Fibroblast of skin of left biceps (primary cell): ENCODE measurements at places on chromosomes 12 and 14.

DNA sequence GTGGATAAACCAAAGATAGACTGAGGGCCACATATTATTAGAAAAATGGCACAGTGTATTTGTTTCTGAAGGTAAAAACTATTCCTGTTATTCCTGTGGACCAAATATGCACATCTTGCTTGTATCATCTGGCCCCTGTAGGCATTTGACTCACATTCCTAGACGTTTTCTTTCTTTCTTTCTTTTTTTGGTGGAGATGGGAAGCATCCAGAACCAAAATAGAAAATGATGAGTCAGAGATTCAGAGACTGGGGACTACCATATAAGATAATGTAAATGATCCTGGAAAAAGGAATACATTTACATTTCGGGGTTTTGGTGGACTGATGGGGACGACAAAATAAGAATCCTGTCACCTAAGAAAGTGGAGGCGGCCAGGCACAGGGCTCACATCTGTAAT lies 24.2 kb downstream of the TRIM9 start:
- no peak for DNase-seq

GRCh38 chr12:53652366-53652765 lies 23.5 kb downstream of the ATP5MC2 start:
- DNase-seq = peak; percentile 14

- DNase-seq = no peak
These were observed 36.2 kb downstream of the DLK1 start for GRCh38 chr14:100762901-100763300.

GRCh38 chr12:32897687-32898573 lies 1.4 kb upstream of the PKP2 start:
- no peak for DNase-seq

- DNase-seq = no peak
These were observed 676 bp downstream of the SERPINA3 start for GRCh38 chr14:94612580-94613554.

DNA sequence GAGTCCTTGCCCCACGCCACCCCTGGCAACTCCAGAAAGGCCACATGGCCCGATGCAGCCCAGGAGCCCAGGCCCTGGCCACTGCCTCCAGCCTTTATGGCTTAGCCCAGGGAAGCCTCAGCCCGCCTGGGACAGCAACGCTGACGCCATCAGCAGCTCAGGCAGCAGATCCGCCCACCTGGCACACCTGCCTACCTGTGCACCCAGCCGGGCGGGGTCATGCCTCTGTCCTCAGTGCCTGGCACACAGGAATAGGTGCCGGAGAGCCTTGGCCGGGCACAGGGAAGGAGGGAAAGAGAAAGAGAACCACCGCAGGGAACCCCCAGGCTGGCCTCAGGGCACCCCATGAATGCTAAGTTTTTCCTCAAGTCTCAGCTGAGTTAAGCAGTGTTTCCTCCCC lies 21.1 kb downstream of the BEGAIN start:
- no peak for DNase-seq

DNA sequence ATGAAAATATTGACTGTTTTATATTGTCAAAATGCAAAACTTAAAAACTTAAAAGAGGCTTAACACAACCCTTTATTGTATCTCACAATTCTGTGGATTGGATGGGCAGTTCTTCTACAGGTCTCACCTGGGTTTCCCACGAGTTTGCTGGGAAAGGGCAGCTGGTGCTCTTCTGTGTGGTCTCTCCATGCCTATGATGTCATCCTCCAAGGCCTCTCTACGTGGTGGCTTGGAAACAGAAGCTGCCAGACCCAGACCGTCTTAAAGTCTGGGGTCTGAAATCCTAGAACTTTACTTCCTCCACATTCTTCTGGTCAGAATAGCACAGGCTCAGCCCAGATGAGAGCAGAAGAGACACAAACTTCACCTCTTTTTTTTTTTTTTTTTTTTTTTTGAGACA lies 36.5 kb upstream of the KICS2 start:
- DNase-seq = no peak

- no peak for DNase-seq
These were observed 522.5 kb downstream of the VRK1 start for GRCh38 chr14:97319691-97320090.

DNA sequence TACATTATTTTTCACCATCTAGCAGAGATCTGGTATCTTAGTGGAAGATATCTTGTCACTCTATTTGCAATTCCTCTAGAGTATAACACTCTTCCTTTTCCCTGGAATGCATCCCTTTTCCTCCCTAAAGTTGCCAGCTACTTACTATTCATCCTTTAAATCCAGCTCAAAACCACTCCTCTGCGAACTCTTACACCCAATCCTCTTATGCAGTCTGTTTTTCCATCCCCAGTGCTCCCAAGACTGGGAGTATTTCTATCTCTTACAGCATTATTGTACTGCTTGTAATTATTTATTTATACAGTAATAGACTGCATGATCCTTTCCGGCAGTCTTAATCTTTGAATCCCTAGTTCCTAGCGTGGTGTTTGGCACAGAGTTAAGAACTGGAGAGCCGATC lies 2.9 kb upstream of the SRGAP1 start:
- DNase-seq = no peak

DNA sequence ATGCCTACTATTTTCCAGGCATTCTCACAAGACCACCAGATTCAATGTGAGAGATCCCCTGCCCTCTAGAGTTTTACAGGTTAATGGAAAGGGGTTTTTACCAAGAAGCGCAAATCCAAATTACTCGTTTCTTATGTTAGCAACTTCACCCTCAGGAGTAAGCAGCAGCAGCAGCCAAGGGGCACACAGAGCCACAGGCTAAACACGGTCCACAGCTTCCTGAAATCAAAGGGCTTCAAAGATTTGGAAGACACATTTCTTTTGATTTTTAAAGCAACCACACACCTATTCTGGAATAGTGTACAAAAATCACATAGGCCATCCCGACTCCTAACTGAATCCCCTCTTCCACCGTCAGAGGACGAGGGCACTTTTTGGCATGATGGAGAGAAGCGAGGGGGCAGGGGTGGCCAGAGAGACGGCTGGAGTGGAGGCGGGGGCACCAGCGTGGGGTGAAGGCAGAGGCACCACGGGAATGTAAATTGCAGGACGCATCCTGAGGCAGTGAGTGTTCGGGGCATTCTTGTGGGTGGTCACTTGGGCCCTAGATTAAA lies 107.0 kb downstream of the ARF6 start:
- no peak for DNase-seq

DNA sequence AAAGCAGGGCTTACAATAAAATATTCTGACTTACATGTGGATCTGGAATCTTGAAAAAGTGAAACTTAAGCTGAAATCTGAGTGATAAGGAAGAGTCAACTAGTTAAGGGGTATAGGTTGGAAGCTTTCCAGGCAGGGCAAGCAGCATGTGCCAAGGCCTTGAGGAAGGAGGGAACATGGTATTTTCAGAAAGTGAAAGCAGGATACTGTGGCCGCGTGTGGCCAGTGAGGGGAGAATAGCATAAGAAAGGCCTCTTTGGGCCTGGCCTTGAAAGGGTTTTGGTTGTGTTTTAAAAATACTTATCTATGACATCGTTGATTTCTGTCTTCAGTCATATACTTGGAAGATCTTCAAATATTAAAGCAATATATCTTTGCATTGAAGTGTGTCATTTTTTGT lies 213.4 kb downstream of the AKAP6 start:
- DNase-seq = no peak

DNA sequence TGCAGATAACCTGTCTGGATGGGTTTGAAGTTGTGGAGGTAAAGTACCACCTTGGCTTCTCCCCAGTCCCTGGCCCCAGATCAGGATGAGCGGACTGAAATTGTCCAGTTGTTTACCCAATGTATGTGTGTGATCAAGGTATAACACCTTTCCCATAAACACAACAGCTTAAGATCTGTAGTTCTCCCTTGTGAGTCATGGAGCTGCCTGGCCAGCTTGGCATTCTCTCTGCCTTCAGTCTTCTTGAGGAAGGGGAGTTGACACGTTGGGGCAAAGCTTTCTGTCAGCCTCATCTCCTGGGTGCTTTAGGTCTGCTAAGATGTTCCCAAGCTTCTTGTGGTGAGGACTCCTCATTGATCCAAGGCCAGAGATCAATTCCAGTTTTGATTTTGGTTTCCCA lies 6.1 kb downstream of the C1S start:
- no peak for DNase-seq

GRCh38 chr12:11635341-11635740 lies 14.1 kb upstream of the ETV6 start:
- no peak for DNase-seq

DNA sequence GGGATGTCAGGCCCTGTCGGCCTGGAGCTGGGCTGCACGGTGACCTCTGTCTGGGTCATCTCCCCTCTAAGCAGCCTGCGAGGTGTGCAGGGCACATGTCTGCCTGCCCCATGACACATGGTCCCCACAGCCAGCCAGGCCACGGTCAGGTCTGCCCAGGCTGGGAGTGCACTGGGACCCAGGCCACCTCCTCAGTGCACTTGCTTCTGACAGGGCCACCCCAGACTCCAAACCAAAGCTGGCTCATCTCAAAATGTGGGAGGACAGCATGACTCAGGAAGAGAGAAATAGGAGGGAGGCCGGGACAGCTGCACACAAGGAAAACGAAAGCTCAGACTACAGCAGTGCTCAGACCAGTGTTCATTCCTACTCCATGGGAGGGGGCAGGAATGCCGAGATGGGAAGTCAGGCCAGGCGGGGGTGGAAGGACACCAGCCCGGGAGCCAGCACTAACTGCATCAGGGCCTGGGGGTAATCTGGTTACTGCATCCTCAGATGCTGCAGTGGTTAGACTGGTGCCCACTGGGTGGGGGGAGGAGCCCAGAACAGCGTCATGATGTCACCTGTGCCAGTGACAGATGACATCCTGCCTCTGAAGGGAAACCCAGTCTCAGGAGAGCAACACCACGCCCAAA lies 4.0 kb downstream of the P2RX2 start:
- DNase-seq = no peak

DNA sequence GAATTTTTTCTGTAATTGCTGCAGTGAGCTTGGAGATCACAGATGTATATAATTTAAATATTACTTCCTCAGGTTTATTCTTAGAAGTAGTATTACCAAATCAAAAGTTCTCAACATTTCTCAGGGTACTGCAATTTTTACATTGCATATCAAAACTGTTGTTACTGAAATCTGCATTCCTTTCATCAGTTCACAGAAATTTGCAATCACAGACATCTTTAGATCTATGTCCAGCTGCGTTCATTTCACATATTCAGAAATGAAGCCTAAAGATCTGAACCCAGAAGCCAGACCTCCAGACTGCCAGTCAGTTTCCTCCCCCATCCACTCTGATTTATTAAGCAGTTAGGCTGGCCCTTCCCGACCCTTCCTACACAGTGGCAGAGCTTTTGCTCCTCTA lies 18.2 kb upstream of the IFT81 start:
- peak; percentile 29 for DNase-seq

DNA sequence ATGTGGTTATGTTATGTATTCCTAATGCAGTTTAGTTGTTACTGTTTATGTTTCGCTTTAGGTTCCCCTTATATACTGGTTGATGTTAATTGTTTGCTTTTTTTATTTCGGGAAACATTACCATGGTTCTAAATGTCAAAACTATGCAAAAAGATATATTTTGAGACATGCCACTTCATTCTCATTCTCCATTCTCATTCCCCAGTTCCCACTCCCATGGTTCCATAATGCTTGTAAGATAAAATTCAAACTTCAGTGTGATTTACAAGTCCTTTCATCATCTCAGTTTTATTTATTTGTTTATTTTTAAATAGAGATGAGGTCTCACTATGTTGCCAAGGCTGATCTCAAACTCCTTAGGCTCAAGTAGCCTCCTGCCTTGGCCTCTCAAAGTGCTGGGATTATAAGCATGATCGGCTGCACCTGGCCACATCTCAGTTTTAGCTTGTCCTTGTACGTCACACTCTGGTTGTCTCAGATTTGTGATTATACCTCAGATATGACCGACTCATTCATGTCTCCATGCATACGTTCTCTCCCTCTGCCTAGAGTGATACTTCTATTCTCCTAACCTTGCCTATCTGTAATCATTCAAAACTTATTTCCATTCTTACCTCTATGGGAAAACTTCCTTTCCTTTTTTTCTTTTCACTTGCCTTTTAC lies 407.8 kb upstream of the RGS6 start:
- no peak for DNase-seq

GRCh38 chr12:69610126-69610525 lies 581 bp downstream of the LRRC10 start:
- DNase-seq = no peak

DNA sequence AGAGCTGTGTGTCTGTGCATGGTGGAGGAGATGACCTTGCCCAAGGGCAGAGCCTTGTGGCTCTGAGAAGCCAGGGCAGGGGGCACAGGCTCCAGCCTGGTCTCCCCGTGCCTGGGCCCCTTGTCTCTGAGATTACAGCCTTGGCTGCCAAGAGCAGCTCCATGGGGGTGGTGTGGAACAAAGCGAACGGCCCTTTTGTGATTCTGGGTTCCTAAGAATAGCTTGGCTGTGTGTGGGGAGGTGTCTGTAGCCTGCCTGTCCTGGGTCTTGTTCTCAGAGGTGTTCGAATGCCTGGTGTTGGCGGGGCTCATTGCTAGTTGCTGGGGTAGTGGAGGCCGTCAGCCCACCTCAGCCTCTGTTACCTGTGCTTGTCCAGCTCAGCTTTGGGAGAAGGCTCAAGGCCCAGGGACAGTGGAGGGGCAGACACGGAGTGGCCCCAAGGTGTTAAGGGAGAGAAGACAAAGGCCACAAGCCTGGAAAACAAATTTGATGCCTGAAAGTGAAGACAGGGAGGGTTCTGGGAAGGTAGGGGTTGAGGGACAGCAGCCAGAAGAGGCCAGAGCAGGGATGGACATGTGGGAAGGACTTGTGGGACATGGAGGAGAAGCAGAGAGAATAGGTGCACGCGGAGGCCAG lies 7.4 kb upstream of the MYH7 start:
- DNase-seq = no peak

DNA sequence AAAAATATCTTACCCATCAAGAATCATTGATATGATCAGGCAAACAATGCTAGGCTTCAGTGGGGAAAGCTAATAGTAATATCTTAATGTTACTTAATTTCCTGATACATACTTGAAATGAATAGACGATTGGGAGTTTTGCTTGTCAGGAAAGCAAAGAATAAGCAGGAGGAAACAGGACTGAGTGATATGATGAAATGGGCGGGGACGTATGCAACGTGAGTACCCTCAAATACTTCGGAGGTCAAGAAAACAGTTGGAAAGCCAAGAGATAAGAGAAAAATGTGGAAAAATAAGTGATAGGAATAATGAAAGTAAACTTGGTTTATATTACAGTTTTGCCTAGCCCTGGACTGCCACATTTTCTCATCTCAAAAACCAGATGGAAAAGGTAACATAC lies 49.2 kb downstream of the METTL25 start:
- no peak for DNase-seq

GRCh38 chr14:23109769-23110168 lies 5.0 kb upstream of the CIROP start:
- no peak for DNase-seq

- no peak for DNase-seq
These were observed 904 bp downstream of the CACNA1C start for GRCh38 chr12:2053691-2054090.

GRCh38 chr14:67703997-67704396 lies 2.3 kb downstream of the RDH12 start:
- no peak for DNase-seq

DNA sequence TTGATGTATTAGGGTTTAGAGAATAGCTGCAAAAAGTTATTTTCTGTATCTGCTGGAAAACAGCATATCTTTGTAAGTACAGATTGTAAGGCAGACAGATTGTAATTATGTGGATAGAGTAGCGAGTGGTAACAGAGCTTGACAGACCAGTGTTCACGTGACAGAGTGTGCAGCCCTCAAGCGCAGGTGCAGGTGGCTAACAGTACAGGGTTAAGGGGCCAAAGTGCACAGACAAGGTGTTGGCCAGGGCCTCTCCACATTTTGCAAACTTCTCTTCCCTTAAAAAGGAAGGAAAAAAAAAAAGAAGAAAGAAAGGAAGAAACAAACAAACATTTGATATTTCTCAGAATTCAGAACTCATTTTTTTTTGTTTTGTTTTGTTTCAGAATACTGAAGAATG lies 25.2 kb upstream of the KLHL42 start:
- DNase-seq = no peak
